Aorta (tissue), 5 donors: ENCODE measurements at places on chromosomes 3 and 15. TPM values are rescaled to one million over a fixed set of nuclear protein-coding genes. Genes with fewer than 3 reads are reported as not detected.

- DNase-seq, result no peak
Measured at GRCh38 chr3:126994661-126995245, 11.8 kb downstream of the PLXNA1 start.

DNA sequence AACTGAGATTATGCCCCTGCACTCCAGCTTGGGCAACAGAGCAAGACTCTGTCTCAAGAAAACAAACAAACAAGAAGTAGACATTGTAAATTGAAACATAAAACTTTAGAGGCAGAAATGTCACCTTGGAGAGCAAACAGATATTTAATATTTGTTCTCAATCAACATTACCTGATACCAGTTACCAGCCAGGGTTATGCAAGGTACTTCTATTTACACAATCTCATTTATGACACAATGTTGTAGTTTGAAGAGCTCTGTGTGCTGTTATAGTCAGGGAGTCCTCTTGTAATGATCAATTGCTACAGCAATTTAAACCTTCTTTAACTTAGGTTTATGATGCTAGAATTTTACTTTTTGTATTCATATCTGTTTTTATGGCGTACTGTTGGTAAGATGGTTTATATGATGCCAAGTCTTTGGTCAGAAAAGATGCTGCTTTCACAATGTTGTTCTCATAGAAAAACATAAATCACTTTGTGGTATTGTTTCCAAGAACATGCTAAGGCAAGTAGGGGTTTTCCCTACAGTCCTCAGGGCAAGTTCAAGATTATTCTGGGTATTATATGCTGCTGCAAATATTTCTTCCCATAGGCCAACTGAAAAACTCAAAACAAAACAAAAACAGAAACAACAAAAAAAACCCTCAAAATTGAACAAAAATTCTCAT is 173.5 kb downstream of the TNIK start:
- no peak for DNase-seq

DNA sequence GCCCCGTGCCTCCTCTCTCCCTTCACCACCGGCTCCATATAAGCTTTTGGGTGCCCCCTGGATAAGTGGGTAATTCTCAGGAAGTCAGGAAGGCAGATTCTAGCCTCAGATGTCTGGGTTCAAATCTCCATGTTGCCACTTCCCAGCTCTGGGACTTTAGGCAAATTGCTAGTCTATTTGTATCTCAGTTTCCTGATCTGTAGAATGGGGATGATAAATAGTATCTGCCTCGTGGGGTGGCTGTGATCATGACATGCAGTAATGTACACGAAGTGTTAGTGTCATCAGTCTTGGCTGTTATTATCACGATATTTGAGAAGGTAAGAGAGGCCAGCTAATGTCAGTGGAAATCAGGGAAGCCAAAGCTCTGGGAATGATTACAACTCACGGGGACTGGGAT is 43.3 kb downstream of the MUC4 start:
- peak; percentile 1 for DNase-seq

DNA sequence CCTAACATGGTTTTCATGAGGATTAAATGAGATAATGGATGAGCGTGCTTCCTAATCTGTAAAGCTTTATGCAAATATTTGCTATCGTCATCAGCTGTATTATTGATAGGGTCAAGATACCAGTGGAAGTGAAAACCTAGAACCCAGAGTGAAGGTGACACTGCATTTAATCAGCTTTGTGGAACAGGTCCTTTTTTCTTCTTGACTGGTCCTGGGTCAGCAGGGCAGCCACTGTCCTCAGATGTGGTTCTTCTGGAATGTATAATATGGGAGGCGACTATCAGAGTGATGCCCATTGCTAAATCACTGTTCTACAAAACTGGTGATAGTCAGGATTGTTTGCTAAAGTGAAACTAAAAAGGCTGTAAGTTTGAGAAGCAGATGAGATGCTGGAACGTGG is 41.4 kb downstream of the SORD start:
- DNase-seq, result no peak

- no peak for DNase-seq
Measured at GRCh38 chr3:50251220-50251619, 15.2 kb downstream of the GNAI2 start.

DNA sequence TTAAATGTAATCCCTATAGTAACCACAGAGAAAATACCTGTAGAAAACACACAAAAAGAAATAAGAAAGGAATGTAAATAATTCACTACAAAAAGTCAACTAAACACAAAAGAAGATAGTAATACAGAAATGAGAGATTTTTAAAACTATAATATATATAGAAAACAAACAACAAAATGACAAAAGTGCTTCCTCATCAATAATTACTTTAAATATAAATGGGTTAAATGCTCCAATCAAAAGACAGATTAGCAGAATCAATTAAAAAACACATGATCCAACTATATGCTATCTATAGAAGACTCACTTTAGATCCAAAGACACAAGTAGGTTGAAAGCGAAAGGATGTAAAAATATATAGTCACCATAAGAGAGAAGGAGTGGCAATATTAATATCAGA is 45.8 kb downstream of the FRMD5 start:
- no peak for DNase-seq

DNA sequence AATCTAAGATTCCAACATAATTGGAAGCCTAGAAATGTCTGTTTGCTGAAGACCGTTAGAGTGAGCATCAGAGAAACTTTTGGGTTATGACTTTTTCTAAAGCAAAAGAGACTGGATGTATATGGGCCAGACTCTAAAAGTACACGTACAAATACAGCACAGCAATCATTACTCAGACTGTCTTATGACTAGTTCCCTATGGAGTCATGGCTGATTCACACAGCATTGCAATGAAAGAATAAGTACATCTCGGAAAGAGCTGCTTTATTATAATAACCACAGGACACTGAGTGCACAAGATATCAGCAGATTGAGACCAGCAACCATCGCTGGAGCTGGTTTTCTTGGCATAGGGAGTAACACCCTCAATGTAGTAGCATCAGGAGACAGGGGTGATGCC is 618.6 kb downstream of the NLGN1 start:
- DNase-seq, result no peak

DNA sequence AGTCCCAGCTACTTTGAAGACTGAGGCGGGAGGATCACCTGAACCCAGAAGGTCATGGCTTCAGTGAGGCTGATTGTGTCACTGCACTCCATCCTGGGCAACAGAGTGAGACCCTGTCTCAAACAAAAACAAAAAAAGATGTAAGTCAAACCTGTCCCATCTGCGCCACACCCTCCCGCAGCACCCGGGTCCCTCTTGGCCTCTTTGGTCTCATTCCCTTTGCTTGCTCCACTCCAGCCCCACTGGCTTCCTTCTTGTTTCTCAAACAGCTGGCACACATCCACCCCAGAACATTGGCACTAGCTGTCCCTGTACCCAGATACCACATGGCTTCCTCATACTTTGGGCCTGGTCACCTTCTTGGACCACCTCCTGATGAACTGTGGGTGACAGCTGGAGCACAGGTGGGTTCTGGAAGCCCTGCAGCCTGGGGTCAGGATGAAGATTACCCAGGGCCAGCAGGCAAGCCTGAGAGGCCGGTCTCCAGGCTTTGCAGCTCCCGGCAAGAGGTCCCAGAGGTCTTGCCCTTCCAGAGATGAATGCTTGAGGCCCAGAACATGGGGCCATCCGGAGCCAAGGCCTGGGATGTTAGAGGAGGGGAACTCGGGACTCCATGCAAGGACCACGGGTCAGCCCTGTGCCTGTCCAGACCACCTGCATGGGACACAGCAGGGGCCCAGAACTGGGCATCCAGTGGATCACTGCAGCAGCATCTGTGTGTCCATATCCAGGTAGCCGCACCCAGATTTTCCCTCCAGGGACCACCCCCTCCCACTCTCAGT is 10.9 kb upstream of the GATA2 start:
- no peak for DNase-seq

DNA sequence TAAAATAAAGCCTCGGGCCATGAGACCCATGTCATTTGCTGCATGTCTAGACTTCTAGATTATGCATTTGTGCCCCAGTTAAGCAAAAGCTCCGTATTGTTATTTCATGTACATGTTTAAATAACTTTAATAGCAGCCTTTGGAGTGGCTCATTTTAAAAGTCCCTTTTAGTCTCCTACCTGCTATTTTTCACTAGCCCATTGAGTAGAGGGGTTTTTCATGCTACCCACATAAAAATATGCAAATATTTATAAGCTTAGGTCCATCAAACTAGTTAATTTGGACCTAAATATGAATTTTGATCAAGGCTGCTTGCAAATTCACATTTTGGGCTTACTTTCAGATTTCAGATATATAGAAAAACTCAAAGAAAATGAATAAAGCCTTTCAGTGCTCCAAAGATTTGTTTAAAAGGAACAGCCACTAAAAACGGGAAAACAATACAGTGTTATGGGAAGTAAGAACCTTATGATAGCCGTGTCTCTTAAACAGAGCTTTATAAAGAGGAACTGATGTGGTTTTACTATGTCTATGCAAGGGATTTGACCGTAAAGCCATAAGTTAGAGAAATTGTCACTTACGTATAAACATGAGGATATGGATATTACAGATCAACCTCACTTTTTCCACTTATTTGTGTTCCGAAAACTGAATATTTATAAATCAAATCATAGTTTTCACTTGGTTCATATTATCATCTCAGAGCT is 30.0 kb downstream of the FILIP1L start:
- DNase-seq, result no peak

GRCh38 chr3:32078085-32078634 is 28.3 kb upstream of the GPD1L start:
- no peak for DNase-seq

- DNase-seq, result peak; percentile 96
Measured at GRCh38 chr3:10008588-10009344, 17.5 kb upstream of the FANCD2 start.

DNA sequence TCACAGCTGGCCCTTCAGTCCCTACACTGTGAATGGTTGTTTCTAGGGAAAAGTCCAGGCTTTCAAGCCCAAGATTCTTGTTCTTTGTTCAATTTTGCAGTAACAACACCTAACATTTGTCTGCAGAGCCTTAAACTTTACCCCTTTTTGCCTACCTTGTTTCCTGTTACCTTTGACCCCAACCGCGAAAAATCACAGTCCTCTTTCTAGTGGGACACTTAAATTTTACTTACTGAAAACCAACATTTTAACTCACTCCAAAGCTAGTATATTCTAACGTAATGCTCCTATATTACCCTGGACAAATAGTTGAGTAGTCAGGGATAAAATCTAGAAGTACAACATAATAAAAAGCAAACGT is 649 bp upstream of the PIK3CB start:
- DNase-seq, result no peak

DNA sequence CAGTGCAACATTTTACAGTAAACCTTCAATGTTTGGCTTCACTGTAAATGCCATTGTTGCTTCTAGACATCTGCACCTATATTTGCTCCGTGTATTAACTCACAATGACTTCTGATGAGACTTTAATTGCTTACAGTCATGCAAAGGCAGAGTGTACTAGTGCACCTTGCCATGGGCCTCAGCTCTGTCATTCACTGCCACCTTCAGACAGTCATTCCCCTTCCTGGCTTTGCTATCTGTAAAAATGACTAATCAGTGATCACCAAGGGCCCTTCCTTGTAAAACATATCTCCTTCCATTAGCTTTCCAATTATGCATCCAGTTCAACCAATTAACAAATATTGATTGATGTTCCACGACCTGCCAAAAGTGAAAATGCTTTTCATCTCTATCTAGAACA is 120.3 kb downstream of the ARRDC4 start:
- no peak for DNase-seq

DNA sequence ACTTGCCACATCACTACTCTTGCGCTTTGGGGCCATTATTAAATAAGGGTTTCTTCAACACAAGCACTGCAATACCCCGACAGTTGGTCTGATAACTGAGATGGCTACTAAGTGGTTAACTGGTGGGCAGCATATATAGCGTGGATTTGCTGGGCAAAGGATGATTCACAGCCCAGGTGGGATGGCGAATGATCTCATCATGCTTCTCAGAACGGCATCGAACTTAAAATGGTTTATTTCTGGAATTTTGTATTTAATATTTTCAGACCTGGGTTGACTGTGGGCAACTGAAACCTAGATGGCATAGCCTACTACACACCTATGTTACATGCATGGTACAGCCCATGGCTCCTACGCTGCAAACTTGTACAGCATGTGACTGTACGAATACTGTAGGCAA is 26.8 kb upstream of the TKT start:
- no peak for DNase-seq

- DNase-seq, result no peak
Measured at GRCh38 chr3:81468391-81468790, 293.1 kb downstream of the GBE1 start.

DNA sequence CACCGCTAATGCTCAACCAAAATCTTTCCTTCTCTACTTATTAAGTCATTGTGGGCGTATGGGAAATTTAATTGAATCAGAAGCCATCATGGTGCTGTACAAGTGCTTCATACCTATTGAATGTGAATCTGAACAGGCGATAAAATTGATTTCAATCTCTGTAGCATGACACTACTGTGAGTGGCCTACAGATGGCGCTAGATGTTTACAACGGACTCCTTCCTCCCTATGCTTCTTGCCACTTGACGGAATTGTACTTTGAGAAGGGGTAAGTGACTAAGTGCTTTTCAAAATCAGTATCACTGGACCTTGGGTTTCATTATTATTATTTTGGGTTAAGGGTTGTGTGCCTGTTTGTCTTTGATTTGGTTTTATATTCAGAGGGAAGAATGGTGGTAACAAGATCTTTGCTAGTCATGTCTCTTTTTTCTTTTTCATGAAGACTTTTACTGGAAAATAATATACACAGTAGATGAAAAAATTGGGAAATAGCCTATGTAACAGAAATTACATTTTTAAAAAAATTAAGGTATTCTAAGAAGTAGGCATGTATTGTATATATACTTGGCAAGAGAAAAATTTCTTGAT is 35.4 kb downstream of the ACP3 start:
- DNase-seq, result peak; percentile 62

- DNase-seq, result peak; percentile 84
Measured at GRCh38 chr3:23685541-23686258, 120.1 kb upstream of the UBE2E1 start.

- no peak for DNase-seq
Measured at GRCh38 chr3:112539825-112540650, 21.7 kb downstream of the ATG3 start.

DNA sequence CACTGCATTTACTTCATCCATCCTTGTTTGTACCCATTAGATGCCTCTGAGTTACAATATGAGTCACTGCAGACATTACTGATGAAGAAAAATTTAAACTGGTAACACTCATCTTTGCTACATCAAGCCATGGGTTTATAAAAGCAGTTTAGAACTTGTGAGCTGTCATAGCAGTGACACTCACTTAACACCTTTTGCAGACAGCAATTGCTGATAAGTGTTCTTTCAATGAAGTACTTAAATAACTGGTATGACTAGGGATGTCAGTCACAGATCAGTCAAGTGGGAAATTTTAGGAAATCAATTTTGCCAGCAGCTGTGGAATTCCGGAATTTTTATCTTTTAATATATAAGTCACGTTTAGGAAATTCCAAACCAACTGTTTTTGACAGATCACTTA is 643.0 kb downstream of the TBL1XR1 start:
- no peak for DNase-seq

POPDC2 gene
- total RNA-seq, result 9.5 TPM

RAB6B gene
- total RNA-seq, result 9.2 TPM

CPEB1 gene
- total RNA-seq, result 10.3 TPM

USP13 gene
- total RNA-seq, result 9.3 TPM

NPAP1 gene
- total RNA-seq, result not detected

KLHL40 gene
- not detected for total RNA-seq

KNG1 gene
- not detected for total RNA-seq

SSUH2 gene
- total RNA-seq, result 0.78 TPM

ARHGEF26 gene
- total RNA-seq, result 16.4 TPM

ECE2 gene
- total RNA-seq, result not detected

CADM2 gene
- 1.8 TPM for total RNA-seq

GOLGA8S gene
- total RNA-seq, result 0.52 TPM

CFAP20DC gene
- 0.90 TPM for total RNA-seq
